ENCODE measurements at places on chromosomes 11 and 22.

- DNase-seq, result no peak
Observed at GRCh38 chr22:35625763-35626432, 8.8 kb upstream of the MB start.

DNA sequence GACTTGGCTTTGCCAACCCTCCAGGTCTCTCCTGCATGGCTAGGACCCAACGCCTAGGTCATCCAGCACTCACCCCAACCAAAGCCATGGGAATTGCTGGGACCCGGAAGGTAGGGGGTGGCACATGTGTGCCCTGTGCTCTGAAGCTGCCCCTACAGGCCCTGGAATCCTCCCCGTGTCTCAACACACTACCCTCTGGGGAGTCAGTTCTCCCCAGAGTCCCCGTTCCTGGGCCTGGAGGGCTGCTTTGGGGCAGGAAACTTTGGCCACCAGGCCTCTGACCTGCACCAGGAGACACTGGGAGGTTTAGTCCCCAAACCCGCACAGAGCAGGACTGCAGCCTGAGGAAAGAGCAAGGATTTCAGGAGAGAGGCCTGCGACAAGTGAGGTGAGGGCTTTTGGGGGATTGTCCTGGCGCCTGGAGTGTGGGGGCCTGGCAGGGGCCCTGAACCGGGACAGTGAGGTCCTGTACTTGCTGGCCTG, 495 bp upstream of the IFITM1 start:
- no peak for DNase-seq

DNA sequence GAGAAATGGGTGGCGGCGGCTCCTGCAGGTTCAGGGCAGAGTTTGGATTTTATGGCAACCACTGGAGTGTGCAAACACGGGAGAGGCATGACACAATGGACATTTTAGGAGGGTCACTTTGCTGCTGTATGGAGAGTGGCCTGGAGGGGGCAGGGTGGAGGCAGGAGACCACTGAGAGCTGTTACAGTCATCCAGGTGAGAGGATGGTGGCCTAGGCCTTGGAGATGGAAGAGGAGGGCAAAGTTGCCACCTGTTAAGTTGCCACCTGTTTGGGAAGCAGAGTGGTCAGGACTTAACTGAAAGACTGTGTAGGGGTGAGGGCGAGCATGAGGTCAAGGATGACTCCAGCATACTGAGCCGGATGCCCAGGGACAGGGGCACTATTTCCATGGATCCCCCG, 2.3 kb upstream of the RAD9A start:
- no peak for DNase-seq

GRCh38 chr11:103109818-103110388, 677 bp downstream of the DYNC2H1 start:
- no peak for DNase-seq

DNA sequence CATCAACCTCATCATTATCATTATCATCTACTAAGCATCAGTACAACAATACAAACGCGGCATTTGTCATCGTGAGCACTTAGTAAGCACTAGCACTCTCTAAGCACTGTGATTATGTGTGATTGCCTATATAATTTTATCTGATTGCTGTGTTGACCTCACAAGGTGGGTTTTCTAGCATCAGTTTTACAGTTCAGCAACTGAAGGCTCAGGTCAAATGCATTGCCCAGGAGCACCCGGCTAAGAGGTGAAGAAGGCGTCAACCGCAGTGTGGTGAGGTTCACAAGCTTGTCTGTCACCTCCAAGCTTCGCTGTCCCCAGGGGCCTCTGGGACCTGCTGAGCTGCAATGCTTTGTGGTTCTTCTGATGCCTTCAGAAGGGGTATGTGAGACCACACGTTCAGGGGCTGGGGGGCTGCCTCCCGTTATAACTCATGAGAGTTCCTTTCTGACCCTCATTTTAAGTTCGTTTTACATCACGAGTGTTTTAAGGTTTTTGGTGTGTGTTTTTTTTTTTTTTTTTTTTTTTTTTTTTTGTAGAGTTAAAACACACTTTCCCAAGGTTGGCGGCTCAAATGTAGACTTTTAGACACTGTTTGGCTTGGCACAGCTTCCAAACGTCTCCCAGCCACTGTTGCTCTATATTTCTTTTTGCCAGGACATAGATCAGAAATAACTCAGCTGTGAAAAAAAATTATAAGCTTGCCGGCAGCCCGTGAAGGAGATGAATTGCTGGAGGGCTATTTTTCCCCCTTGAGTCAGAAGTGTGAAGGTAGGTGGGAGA, 33.8 kb upstream of the SCUBE1 start:
- DNase-seq, result no peak

- no peak for DNase-seq
Observed at GRCh38 chr11:116647305-116648080, 125.3 kb downstream of the BUD13 start.

DNA sequence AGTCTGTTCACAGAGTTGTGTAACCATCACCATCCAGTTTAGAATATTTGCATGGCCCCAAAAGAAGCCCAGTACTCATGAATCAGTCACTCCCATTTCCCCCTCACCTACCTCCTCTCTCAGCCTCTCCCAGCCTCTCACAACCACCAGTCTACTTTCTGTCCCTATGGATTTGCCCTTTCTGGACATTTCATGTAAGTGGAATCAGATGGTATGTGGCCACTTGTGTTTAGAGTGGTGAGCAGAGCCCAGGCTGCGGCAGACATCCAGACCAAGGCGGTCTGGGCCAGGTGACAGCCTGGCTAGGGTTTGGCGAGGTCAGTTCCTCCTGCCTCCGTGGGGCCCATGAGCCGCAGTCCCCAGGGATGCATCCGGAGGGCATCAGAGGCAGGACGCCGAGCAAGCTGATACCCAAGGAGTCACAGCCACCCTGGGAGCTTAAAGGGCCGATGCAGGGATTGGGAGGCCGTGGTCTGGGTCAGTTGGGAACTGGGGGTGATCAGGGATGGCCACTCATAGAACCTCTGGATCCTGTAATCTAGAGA, 53.3 kb upstream of the CLDN5 start:
- DNase-seq, result no peak

DNA sequence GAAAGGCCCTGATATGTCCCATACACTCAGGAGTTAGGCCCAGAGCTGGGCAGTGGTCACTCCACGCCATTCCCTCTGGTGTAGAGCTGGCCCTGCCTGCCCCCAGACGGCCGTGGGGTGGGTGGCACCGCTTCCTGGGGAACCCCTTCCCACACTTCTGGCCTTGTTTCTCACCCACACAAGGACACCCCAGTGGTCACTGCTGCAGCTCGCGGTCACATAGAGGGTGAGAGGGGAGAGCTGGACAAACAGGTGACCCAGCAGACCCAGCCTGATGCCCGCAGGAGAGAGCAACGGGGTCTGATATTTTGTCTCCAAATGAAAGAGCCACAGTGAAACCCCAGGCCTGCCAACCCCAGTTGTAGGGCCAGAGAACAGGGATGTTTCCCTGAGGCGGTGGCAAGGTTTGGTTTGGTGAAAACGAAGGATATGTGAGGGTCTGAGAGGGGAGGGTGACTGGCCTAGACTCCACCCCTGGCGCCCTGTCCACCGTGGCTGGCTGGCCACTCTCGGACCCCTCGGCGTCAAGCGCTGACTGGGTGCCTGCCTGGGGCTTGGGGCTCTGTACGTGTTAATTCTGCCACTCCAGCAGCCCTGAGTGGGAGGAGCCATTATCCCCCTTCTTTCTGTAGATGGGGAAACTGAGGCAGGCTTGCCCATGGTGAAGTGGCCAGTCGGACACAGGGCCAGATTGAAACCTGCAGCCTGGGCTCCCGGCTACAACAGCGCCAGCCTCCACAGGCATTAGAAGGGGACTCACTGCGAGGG, 71.0 kb upstream of the PPARA start:
- no peak for DNase-seq

DNA sequence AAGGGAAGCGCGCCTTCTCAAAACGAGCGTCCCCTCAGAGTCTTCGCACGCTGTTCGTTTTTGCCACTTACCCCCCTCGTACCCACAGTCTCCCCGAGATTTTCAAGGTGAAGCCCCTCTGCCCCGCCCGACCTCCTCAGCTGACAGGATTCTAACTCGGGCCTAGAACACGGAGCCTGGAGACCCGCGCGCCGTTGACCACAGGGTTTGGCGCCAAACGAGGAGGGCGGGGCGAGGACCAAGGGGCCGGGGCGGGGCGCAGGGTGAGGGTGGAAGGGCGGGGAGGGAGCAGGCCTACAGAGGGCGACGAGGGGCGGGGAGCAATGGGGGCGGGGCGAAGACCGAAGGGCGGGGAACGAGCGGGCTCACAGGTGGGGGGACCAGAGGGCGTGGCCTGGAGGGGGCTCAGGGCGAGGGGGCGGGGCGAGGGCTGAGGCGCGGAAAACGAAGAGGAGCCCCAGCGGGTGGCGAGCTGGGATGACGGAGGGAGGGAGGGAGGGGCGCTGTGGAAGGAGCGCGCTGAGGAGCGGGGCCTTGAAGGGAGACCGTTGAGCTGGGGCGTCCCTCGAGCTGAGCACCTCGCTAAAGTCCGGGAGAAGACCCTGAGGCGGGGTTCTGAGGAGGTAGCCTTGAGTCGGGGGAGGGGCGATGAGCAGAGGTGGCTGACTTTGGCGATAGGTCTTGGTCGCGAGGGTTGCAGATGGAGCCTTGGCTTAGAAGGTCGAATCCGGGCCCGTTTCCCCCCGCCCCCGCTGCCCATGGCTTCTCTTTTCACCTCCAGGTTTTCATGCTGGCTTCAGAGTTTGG, at the start of gene DMC1:
DMC1 (minus strand) TSS at position 212 of the 807 bp plus-strand sequence. CDS start 1,927 bp downstream, outside the sequence.
- peak; percentile 96 for DNase-seq

GRCh38 chr11:3052109-3052479, 5.1 kb downstream of the CARS1 start:
- DNase-seq, result no peak

- peak; percentile 52 for DNase-seq
Observed at GRCh38 chr11:118939953-118940598, 14.3 kb upstream of the BCL9L start.

DNA sequence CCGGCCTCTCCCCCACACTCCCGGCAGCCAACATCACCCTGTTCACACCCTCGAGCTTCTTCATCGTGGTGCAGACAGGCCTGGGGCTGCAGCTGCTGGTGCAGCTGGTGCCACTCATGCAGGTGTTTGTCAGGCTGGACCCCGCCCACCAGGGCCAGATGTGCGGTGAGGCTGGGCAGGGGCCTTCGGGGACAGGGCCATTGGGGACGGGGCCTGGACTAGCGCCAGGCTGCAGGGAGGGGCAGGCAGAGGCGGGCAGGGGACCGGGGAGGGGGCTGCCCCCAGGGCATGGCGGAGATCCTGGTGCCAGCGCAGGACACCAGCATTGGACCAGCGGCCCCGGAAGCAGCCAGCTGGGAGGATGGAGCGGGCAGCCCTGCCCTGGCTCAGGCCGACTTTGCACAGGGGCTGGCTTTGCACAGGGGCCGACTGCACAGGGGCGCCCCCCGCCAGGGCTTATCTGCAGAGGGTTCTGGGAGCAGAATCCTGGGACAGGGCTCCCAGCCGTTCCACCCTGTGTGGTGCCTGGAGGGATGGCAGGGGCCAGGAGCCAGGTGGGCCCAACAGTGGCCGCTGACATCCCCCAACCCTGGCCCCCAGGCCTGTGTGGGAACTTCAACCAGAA, 8.6 kb downstream of the MUC5B start:
- no peak for DNase-seq

- no peak for DNase-seq
Observed at GRCh38 chr11:86594746-86595145, 77.7 kb downstream of the ME3 start.

DNA sequence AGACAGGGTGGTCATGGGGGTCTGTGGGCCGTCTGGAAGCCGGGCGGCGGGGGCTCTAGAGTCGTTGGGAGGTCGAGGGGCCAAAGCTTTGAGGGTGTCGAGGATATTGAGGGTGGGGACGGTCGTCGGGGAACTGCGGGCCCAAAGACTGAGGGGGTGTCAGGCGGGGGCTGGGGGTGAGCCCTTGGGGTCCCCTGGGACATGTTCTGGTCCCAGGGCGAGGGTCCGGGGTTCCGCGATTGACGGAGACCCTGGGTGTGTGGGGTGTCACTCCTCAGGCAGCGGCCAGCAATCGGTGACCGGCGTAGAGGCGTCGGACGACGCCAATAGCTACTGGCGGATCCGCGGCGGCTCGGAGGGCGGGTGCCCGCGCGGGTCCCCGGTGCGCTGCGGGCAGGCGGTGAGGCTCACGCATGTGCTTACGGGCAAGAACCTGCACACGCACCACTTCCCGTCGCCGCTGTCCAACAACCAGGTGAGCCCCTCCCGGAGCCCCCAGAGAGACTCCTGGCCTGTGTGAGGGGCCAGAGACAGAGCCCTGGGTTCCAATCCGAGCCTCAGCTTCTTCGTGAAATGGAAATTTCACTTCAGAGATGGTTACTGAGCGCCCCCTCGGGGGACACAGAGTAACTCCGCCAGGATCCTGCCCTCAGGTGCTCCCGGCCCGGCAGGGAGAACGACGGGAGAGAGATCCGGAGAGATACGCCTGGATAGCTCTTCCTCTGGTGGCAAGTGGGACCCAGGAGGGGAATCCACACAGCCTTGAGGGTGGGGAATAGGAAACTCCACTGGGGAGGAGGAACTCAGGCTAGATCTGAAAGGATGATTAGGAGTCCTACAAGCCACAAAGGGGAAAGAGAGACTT, 714 bp downstream of the SDF2L1 start:
- DNase-seq, result no peak

DNA sequence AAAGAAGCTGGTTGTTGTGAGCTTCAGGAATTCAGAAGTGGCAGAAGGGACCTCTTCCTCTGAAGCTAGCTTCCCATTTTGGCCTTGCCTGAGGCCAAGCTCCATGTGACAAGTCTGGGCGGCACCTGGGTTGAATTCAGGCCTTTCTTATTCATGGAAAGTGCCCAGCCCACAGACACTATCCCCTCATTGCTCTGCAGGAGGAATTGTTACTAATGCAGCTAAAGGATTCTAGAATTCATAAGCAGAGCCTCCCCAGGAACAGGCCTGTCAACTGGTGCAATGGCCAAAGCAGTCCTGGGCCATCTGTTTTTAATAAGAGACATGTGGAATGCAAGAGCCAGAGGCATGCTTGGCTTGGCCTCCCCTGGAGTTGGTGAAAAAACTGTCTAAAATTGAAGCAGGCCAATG, 71.4 kb downstream of the SLC1A2 start:
- DNase-seq, result no peak

DNA sequence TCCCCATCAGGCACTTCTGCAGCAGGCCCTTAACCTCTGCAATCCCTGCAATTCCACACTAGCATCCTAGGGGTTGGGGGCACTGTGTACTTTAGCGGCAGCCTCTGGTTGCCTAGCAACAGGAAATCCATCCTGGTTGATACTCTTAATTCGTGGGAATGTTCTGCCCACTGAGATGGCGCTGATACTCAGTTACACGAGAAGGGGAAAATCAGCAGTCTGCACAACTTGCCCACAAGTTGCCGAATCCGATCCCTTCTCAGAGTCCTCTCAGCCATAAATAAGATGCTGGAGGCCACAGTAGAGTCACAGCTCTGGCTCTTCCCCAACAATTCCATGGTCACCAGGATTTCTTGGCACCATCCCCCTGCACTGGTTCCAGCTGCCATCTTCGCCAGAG, 57.6 kb upstream of the CRYBB3 start:
- DNase-seq, result no peak

- DNase-seq, result no peak
Observed at GRCh38 chr11:111104185-111104584, 141.3 kb upstream of the POU2AF2 start.

GRCh38 chr11:69218271-69218682, 62.5 kb downstream of the SMIM38 start:
- no peak for DNase-seq

Data from stimulated activated CD4-positive, alpha-beta T cell treated with anti-CD3 and anti-CD28 coated beads, TNF-alpha, amount 100 ng/mL, for 24 hours (primary cell).